ENCODE measurements at places on chromosomes 12 and 14. TPM values are rescaled to one million over a fixed set of nuclear protein-coding genes. Genes with fewer than 3 reads are reported as not detected.

Gene GARIN6
- not detected for total RNA-seq

Gene IL23A
- total RNA-seq, result 4.7 TPM

DNA sequence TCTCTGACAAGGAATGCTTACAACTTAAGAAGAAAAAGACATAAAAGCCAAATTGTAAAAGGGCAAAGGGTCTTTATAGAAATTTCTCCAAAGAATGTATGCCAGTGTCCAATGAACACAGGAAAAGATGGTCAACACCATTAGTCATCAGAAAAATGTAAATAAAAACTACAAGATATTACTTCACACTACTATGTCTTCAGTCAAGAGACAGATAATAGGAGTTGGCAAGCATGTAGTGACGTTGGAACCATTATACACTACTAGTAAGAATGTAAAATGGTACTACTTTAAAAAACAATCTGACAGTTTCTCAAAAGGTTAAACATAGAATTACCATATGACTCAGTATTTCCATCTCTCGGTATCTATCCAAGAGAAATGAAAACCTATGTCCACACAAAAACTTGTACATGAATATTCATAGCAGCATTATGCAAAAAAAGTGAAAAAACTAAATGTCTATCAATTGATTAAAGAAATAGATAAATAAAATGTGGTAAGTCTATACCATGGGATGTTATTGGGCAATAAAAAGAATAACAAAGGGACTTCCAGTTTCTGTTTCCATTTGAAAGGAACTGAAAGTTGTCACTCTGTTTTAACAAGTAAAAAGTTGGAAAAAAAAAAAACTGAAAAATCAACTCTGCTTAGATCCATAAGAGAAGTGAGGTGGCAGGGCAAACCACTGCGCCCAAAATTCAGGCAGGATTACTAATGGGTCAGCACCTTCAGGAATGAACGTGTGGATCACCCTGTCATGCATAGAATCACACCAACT lies 69.8 kb downstream of the ALG10B start:
- DNase-seq, result no peak

GRCh38 chr12:44509471-44509870 lies 366.6 kb downstream of the NELL2 start:
- DNase-seq, result no peak

- DNase-seq, result no peak
These were observed 35.2 kb downstream of the SLC8B1 start for GRCh38 chr12:113299619-113300237.

GRCh38 chr12:64029013-64029857 lies 184.7 kb downstream of the SRGAP1 start:
- DNase-seq, result no peak

DNA sequence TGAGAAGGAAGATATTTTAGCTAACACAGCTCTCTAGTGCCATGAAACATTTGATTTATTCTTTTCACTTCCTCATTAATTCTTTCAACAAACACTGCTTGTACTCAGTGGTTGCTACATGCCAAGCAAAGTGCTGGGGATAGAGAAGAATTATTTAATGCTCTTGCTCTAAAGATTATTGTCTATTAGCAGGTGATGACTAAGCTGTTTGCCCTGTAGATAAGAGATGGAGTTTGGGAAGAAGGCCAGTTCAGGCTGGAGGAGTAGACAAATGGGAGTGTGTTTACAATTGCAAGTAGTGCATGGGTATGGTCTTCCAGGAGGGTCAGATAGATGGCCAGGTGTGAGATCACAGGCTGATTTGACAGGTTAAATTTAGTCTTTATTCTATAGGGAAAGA lies 99.8 kb upstream of the SEL1L start:
- DNase-seq, result no peak

- DNase-seq, result no peak
These were observed 2.9 kb downstream of the FGFR1OP2 start for GRCh38 chr12:26941215-26941594.

GRCh38 chr12:29234965-29235626 lies 86.0 kb downstream of the FAR2 start:
- no peak for DNase-seq
